ENCODE measurements at places on chromosomes 11 and 22.

DNA sequence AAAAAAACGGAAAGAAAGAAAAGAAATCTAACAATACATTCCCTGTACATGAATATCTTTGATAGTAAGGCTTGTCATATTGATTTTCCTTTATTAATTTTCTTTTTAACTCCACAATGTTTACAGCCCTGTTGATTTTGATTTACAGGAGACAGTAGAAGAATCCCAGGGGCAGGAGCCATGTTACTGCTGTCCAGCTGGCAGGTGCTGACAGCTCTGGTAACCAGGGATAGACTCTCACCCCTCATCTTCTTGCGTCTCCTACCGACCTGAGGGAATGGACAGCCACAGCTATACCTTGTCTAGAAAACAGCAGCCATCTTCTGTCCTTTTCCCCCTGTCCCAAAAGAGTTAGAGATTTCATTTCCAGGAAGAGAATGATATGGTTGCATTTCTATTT is 37.4 kb downstream of the PRDM10 start:
- no peak for DNase-seq

GRCh38 chr11:82634091-82634490 is 99.6 kb downstream of the FAM181B start:
- DNase-seq, result no peak

GRCh38 chr11:124821995-124822730 is 22.0 kb upstream of the MSANTD2 start:
- DNase-seq, result no peak

GRCh38 chr11:79471071-79471844 is 30.4 kb upstream of the TENM4 start:
- DNase-seq, result no peak

DNA sequence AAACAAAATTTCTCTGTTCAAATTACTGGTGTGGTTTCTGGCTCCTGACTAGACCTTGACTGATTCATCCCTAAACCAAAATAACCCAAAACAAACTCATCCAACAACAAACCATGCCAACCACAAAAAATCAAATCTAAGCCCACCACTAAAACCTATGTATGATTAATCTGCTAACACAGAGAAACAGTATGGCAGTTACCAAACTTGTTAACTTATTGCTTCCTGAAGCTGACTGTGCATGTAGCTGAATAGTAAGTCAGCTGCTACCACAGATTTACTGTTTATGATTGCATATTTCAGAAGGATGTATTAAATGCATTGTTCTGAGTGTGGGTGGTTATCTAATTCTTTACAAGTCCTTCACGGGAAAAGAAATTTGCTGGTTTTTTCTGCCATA is 231.1 kb downstream of the SWAP70 start:
- no peak for DNase-seq

DNA sequence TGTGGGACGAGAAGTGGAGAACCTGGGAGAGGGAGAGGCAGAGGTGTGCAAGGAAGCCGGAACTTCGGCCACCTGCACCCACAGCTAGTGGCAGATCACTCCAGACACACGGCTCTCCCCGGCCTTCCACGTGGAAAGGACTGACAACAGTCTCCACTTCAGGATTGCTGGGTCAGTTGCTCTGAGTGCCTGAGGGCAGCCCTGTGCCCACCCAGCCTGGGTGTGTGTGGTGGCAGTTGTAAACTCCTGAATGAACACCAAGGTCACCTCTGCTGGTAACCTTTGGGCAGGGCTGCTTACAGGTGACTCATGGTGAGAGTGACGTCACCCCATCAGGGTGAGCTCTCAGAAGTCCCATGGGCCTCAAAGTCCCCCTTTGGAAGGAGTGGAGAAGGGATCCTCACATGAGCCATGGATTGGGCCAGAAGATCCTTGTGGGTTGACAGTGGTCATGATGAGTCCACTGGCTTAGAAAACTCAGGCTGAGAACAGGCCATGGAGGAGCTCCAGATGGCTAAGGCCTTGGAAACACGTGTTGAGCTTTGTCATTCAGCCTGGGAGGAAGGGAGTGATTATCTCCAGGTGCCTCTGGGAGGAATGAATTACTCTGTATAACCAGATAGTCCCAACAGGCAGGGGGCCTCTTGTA is 71.3 kb downstream of the BCR start:
- no peak for DNase-seq

- no peak for DNase-seq
Measured at GRCh38 chr11:100220801-100221200, 466.3 kb upstream of the ARHGAP42 start.

DNA sequence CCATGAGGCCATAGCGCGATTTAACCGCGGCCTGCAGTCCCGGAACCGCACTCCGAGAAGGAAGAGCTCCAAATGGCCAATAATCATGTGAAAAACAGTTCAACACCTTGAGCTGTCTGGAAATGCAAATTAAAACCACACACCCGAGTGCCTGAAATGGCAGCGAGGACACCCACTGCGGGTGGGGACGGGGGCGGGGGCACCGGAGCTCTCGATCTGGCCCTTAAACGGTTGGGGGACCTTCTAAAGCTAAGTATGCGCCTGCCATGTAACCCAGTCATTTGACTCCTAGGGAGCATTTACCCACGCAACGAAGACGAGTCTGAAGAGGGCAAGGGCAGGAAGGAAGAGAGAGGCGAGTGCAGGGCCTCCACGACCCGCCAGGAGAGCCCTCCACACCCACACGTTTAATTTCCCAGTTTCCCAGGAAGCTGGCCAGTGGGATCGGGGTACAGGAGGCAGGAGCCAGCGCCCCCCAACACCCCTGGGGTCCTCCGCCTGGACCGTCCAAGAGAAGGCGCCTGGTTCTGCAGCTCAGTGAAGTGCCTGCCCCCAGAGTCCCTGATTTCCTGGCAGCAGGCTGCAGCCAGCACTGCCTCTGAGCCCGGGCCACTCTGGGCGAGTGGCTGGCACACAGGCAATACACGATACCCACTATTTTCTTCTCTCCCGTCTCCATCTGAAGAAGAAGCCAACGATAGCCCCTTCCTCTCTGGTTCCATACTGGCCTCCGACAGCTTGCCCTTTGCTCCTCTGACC is 1.7 kb downstream of the TTLL8 start:
- no peak for DNase-seq

DNA sequence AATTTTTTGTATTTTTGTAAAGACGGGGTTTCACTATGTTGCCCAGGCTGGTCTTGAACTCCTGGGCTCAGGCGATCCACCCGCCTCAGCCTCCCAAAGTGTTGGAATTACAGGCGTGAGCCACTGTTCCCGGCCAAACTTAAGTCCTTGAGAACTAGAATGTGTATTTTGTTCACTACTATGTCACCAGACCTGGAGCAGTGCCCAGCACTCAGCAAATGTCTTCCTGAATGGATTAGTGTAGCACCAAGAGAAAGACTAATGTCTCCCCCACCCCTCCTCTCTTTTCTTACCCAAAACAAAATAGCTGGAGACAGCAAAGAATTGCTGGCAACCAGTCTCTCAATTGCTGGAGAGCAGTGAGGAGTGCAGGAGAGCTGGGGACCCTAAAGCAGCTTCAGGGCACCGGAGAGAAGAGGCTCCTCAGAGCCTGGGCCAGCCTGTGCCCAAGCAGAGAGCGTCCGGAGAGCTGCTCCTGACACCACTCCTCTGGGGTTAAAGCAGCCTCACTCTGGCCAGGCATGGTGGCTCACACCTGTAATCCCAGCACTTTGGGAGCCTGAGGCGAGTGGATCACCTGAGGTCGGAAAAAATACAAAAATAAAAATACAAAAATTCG is 14.9 kb downstream of the SLC25A18 start:
- no peak for DNase-seq

DNA sequence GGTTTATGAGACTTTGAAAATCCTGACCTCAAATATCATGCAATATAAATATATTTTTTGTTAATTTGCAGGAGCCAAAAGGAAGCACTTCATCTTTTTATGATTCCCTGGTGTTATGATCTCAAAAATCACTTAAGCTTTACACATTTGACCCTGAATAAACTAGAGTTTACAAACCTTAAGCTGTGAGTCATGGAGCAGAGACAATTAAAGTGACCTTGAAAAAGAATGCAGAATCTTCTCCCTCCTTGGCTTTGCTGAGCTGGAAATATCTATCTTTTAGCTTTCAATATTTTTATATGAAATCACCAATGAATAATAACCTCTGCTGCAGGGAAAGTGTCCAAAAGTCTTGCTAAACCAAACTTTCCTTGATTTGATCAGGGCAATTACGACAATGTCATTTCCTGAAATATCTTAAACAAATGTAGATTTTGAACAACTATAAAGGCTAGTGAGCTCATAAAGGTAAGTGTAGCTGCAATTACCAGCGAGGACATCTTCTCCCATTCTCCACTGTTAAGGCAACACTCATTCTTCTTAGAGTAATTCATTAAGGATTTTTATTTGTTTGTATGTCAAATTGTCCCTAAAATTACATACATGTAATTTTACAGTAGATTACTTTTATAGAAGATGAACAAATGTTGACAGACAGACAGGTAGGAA is 747.0 kb upstream of the LUZP2 start:
- DNase-seq, result no peak

GRCh38 chr22:37726241-37726887 is 29.5 kb downstream of the TRIOBP start:
- no peak for DNase-seq

- DNase-seq, result no peak
Measured at GRCh38 chr22:50035131-50035881, 22.7 kb upstream of the IL17REL start.

GRCh38 chr11:79232346-79232745 is 208.5 kb downstream of the TENM4 start:
- no peak for DNase-seq

DNA sequence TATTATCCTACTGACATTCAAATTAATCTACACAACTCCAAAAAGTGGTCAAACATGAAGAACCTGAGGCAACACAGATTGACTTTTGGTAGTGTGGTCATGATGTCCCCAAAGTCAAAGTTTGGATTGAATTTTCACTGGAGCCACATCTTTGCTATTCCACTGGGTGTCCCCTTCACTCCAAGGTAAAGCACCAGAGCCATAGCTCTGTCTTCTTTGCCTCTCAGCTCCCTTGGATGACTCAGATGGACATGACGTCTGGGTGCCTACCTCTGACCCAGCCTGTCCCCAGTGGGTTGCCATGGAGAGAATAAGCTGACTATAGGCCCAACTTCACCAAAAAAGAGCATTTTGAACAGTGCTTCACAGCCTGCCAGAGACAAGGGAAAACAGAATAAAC is 57.4 kb upstream of the ARHGAP42 start:
- no peak for DNase-seq

- no peak for DNase-seq
Measured at GRCh38 chr11:115682101-115682500, 177.9 kb upstream of the CADM1 start.

GRCh38 chr11:71582309-71582895 is at the start of gene KRTAP5-11:
TSS of gene KRTAP5-11 (minus strand) at chr11:71582875. CDS start at chr11:71582837, 38 bp downstream.
- no peak for DNase-seq

GRCh38 chr11:94068764-94069163 is 47.6 kb downstream of the HEPHL1 start:
- no peak for DNase-seq

DNA sequence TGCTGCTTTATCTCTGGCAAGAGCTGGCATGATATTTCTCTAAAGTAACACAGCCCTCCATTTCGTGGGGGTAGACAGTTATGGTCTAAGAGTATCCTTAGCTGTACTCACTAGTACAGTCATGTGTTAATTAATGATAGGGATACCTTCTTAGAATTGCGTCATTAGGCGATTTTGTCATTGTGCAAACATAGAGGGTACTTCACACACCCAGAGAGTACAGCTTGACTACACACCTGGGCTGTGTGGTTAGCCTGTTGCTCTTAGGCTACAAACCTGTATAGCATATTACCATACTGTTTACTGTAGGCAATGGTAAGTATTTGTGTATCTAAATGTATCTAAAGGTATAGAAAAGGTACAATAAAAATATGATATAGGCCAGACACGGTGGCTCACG is 17.0 kb downstream of the XRCC6 start:
- no peak for DNase-seq

All from neural crest cell (in vitro differentiated cells).